ENCODE measurements at places on chromosomes 11 and 22. TPM values are rescaled to one million over a fixed set of nuclear protein-coding genes. Genes with fewer than 3 reads are reported as not detected.
A peak's percentile ranks its signal among the peaks of the same experiment; 100 is the strongest.

The HOATZ gene
- not detected for total RNA-seq

GRCh38 chr11:35337136-35337913 lies 82.0 kb downstream of the SLC1A2 start:
- H3K4me1 ChIP-seq: peaks cover 20% of the 10 kb centered on the region
- no peaks in the 10 kb centered on the region for H3K27me3 ChIP-seq
- H3K27ac ChIP-seq: no peak overlapping the region
- no peak overlapping the region for H3K4me3 ChIP-seq

DNA sequence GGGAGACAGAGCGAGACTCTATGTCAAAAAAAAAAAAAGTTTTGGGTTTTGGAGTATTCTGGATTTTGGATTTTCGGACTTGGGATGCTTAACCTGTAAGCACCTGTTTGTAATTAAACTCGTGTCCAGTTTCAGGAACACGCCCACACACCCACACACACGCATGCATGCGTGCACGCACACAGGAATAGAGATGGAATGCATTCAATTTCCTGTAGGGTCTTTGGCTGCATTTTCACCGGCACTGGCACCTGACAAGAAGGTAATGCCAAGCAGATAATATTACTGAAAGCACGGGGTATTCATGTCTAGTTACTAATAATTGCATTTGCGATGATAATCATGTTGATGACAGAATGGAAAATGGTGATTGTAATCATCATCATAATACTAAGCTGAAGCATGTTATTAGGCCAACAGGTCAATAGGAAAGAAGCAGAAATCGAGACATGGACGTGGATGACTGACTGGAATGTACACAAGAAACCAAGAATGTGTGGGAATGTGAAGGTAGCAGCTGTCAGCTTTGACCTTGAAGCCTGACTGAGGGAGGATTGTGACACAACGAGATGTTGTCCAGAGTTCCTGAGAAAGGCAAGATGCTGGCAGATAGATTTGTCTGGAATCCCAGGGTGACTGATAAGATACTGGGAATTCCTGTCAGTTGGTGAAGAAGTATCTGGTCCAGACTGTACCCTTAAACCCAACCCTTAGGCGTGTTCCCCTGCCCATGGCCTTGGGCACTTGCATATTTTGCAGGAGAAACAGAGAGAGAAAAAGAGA lies 108.6 kb downstream of the SYN3 start:
- H3K27ac ChIP-seq: no peak overlapping the region
- DNase-seq: no peak
- H3K27me3 ChIP-seq: peaks cover 2% of the 10 kb centered on the region

The ADM2 gene
- 8.2 TPM for total RNA-seq

GRCh38 chr11:100635194-100635593 lies 51.9 kb upstream of the ARHGAP42 start:
- no peak overlapping the region for H3K27ac ChIP-seq
- no peaks in the 10 kb centered on the region for H3K4me1 ChIP-seq
- DNase-seq: no peak
- H3K27me3 ChIP-seq: no peaks in the 10 kb centered on the region
- H3K4me3 ChIP-seq: no peak overlapping the region
- H3K36me3 ChIP-seq: no peaks in the 10 kb centered on the region

The CDC42EP1 gene
- total RNA-seq: not detected

The SLC22A9 gene
- total RNA-seq: not detected

The NRXN2 gene
- total RNA-seq: 0.21 TPM

- H3K4me3 ChIP-seq: peak within 1 kb of the TSS; percentile 100
- H3K36me3 ChIP-seq: peaks cover 36% of the 10 kb centered on the region
- peak; percentile 81 for DNase-seq
- peaks cover 90% of the 10 kb centered on the region for H3K4me1 ChIP-seq
- peak within 1 kb of the TSS; percentile 99 for H3K27ac ChIP-seq
These were observed at the start of gene SORL1-AS1 for GRCh38 chr11:121452609-121453150. TSS of gene SORL1-AS1 (minus strand) at chr11:121452967.

The SCGB2A2 gene
- total RNA-seq: not detected

- H3K27ac ChIP-seq: peak overlapping the region; percentile 27
- no peaks in the 10 kb centered on the region for H3K27me3 ChIP-seq
- no peak for DNase-seq
- peaks cover 27% of the 10 kb centered on the region for H3K4me1 ChIP-seq
- H3K4me3 ChIP-seq: no peak overlapping the region
- peaks cover 27% of the 10 kb centered on the region for H3K36me3 ChIP-seq
These were observed 15.6 kb downstream of the UBE2L3 start for GRCh38 chr22:21582801-21583740.

DNA sequence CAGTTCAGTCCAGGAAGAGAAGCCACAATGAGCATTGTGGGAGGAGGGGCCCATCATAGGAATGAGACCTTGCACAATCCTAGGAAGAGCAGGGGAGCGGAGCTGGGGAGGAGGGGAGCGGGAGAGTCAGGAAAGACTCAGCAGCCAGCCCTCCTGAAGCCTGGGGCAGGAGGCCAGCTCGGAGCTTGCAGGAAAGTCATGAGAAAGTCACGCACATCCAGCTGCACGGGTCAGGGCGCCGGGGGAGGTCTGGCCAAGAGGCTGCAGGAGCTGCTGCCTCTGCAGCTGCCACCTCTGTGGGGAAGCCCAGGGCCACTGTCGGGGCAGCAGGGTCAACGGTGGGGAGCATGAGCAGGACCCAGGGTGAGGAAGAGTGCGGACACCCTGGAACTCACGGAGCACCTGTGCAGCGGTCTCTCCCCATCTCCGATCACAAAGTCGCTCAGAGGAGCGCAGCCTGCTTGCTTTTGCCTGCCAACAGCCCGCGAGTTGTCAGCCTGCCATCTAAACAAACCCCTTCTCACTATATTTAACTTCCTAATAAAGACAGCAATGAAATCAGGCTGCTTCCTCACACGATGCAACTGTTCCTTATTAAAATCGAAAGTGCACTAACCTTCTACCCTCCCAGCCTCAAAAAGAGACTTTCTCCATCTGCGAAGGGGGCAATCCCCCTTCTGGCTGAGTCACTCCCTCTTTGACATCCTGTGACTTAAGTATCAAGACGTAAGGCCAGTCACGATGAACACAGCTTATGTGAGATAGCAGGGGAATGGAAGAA lies 52.9 kb upstream of the RTL6 start:
- no peak for DNase-seq
- H3K4me3 ChIP-seq: no peak overlapping the region
- H3K27ac ChIP-seq: no peak overlapping the region
- no peaks in the 10 kb centered on the region for H3K4me1 ChIP-seq

The LMO1 gene
- not detected for total RNA-seq

The NCAM1 gene
- not detected for total RNA-seq

GRCh38 chr11:69497221-69497787 lies 15.8 kb downstream of the LINC01488 start:
- no peak overlapping the region for H3K4me3 ChIP-seq
- no peaks in the 10 kb centered on the region for H3K36me3 ChIP-seq
- no peak overlapping the region for H3K27ac ChIP-seq
- H3K27me3 ChIP-seq: peaks cover 23% of the 10 kb centered on the region
- H3K4me1 ChIP-seq: peaks cover 11% of the 10 kb centered on the region

- peaks cover 5% of the 10 kb centered on the region for H3K36me3 ChIP-seq
- no peak for DNase-seq
- no peaks in the 10 kb centered on the region for H3K27me3 ChIP-seq
- H3K4me1 ChIP-seq: peaks cover 12% of the 10 kb centered on the region
These were observed 13.7 kb upstream of the GNB1L start for GRCh38 chr22:19868333-19868732.

DNA sequence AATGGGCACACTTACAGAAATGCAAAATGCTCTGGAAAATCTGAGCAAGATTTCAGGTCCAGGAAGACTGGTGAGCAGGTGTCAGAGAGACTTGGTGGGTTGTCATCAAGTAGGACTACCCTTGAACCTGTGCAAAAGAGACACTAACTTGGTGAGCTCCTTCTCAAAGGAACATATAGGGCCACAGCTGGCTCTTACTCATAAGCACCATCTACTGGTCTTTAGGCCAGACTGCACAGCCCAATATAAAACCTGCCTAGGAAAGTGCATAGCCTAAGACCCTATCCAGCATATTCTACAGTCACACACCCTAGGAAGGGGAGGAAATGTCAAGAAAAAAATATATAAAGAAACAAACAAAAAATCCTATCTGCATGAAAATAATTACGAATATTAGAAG lies 18.2 kb upstream of the OR10W1 start:
- H3K27ac ChIP-seq: no peak overlapping the region
- H3K27me3 ChIP-seq: peaks cover 4% of the 10 kb centered on the region
- no peak overlapping the region for H3K4me3 ChIP-seq
- H3K4me1 ChIP-seq: peaks cover 13% of the 10 kb centered on the region

The RRM1 gene
- total RNA-seq: 29.8 TPM

DNA sequence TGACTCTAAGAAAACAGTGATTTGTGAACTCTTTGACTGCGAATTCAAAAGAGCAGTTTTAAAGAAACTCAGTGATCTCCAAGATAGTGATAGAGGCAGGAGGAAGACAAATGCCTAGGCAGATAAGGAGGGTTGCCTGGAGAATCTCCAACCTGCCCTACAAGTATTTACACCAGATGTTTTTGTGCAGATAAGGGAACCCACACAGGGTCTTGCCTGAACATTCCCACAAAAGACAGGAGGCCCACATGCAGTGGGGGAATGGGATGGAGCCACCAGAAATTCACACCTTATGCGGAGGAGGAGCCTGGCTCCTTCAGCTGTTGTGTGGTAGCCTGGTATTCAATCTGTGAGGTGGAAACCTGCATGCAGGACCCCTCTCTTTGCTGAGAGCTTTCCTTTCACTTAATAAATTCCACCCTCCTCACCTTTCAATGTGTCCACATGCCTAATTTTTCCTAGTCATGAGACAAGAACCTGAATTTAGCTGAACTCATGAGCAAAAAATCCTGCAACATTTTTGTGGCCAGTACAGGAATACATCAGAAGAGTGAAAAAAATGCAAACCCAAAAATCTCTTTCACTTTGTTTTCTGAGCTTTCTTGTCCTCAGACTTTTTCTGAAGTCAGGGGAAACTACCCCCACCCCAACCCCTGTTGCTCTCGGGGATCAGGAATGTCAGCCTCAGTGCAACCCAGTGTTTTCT lies 8.1 kb upstream of the GLYAT start:
- H3K27ac ChIP-seq: no peak overlapping the region
- no peak for DNase-seq
- H3K27me3 ChIP-seq: no peaks in the 10 kb centered on the region
- peaks cover 15% of the 10 kb centered on the region for H3K36me3 ChIP-seq
- peaks cover 6% of the 10 kb centered on the region for H3K4me1 ChIP-seq

- peaks cover 30% of the 10 kb centered on the region for H3K4me1 ChIP-seq
- H3K4me3 ChIP-seq: peak overlapping the region; percentile 91
- peaks cover 7% of the 10 kb centered on the region for H3K36me3 ChIP-seq
- H3K27ac ChIP-seq: no peak overlapping the region
- peak; percentile 80 for DNase-seq
These were observed 10.0 kb downstream of the SDF2L1 start for GRCh38 chr22:21652010-21652546.

The LRRC55 gene
- not detected for total RNA-seq

DNA sequence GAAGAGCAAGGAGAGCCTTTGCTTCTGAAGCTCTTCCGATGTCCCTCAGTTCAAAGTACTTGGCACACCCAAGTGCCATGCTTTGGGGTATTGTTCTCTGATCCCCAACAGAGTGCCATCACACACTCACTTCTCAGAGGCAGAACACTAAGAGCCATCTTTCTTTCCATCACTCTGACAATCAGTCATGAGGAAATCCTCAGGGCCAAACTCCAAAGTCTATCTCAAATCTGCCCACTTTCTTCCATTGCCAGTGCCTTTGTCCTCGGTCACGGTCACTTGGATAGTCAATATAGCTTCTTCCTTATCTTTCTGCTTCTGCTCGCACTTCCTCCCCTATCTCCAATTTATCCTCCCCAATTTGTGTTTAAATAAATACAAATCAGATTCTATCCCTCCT lies 90.9 kb downstream of the ENTHD1 start:
- H3K4me3 ChIP-seq: no peak overlapping the region
- H3K4me1 ChIP-seq: peaks cover 10% of the 10 kb centered on the region
- DNase-seq: no peak
- H3K27ac ChIP-seq: no peak overlapping the region

GRCh38 chr22:19722982-19723231 lies 432 bp upstream of the GP1BB start:
- no peak for DNase-seq
- no peak overlapping the region for H3K4me3 ChIP-seq
- H3K27me3 ChIP-seq: peaks cover 28% of the 10 kb centered on the region
- peaks cover 11% of the 10 kb centered on the region for H3K4me1 ChIP-seq
- H3K27ac ChIP-seq: no peak overlapping the region

Measured in naive thymus-derived CD8-positive, alpha-beta T cell (primary cell).